Peyer's patch (tissue), 4 donors: ENCODE measurements at places on chromosomes 1 and 21. TPM values are rescaled to one million over a fixed set of nuclear protein-coding genes. Genes with fewer than 3 reads are reported as not detected.
A peak's percentile ranks its signal among the peaks of the same experiment; 100 is the strongest.

- DNase-seq = no peak
Measured at GRCh38 chr21:28568692-28569091, 424.0 kb downstream of the LTN1 start.

DNA sequence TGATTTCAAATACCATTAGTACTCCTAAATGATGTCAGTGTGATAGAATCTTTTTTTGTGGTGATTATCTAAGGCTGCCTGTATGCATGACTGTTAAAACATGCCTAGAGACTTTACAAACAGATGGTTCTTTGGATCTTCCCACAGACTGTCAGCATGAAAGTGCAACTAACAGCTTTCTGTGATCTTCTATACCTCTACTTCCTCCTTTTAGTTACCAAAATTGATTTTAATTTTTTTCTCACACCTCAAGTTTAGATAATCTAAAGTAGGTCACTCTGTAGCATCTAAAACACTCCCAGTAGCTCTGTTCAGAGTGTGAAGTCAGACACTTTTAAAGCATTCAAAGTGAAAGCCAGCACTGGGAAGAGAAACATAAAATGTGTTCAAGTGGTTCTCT, 534.5 kb downstream of the PTPRC start:
- DNase-seq = no peak

GRCh38 chr1:109634292-109634691, 14.7 kb downstream of the AMPD2 start:
- DNase-seq = no peak

DNA sequence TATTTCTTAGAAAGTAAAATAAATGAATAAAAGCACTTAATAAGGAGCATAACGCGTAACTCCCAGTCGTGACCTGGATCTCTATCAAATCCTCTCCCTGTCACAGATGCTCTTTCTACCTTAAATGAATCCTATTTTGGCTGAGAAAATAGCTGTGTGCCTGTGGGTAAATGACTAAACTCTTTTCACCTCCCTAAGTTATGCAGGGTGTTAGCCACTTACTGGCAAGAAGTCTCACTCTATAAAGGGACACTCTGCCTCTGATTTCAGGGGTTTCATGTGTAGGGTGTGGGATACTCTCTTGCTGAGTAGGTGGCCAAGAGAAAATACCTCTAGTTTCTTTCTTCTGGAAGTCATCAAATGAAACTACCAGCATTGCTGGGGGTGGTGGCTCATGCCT, 24.3 kb upstream of the PPP1R15B start:
- DNase-seq = no peak

DNA sequence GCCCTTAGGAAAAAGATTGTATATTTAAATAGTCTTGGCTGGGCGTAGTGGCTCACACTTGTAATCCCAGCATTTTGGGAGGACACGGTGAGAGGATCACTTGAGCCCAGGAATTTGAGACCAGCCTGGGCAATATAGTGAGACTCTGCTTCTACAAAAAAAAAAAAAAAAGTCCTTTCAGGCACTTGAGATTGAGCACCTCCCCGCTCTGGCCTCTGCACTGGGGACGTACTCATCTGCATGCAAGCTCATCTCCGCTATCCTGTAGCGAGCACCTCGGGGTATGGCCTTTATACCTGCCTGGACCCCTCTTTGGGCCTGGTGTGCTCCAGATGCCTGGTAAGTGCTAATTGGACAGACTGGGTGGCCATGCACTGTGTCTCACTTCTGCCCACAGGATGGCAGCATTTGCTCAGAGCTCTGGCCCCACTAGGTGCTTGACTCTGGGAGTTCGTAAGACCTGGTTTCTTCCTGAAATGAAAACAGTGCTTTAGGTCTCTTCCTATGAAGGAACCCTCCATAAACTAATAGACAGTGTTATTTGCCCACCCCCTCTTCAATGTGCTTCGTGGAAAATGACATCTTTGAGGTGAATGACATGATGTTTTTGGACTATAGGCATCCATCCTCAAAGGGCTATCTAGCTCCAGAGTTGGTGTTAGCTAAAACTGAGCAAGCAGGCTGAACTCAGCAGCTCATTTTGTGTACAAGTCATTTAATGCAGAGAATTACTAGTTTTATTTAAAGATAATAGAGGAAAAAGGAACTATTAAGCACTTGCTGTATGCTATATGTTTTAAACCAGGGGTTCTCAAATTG, 61.7 kb upstream of the ADAR start:
- DNase-seq = peak; percentile 88

DNA sequence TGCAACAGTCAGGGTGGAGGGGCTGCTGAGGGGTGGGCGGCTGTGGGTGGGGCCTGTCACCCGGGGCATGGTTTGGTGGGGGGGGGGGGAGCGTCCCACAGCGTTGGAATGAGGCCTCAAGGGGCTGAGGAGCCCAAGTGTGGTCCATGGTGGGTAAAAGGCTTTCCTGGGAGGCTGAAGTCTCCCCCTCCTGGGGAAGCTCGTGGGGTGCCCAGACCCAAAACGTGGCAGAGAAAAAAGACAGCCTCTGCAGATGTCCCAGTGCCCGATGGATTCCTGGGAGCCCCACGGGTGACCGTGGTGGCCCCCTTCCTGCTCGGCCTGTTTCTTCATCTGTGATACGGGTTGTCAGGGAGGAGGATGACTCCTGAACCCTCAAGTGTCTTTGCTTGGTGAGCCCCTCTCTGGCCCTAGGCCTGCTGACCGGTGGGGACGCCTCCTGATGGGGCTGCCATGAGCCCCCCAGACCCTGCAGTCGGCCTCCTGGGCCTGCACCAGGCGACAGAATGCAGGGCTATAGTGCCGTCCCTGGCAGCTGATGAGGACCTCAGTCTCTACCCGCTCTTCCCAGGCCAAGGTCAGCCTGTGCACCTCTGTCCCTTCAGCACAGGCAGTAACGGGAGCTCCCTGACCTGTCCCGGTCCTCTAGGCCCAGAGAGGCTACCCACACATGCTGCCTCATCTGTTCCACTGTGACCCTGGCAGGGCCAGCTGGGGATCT, 1.1 kb downstream of the OBSCN start:
- DNase-seq = no peak

DNA sequence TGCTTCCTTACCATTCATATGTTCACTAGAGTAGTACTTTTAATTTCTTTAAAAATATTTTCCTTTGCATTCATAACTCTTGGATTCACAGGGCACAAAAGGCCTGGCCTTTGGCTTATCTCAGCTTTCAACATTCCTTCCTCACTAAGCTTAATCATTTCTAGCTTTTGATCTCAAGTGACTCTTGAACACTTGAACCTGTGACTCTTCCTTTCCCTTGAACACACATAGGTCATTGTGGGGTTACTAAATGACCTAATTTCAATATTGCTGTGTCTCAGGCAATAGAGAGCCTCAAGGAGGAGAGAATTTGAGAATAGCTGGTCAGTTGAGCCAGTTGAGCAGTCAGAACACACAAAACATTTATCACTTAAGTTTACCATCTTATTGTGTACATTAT, 49.9 kb downstream of the COL11A1 start:
- no peak for DNase-seq

The AKIRIN1 gene
- 39.6 TPM for total RNA-seq

The CACNA1E gene
- total RNA-seq = 0.83 TPM
